ENCODE measurements at places on chromosomes 2 and 18.
A peak's percentile ranks its signal among the peaks of the same experiment; 100 is the strongest.

- DNase-seq: no peak
These were observed 94.2 kb downstream of the FTCDNL1 start for GRCh38 chr2:199756743-199757142.

- no peak for DNase-seq
These were observed 623.8 kb upstream of the NXPH2 start for GRCh38 chr2:139403948-139404347.

- DNase-seq: no peak
These were observed 162.7 kb downstream of the FSHR start for GRCh38 chr2:48991415-48992131.

DNA sequence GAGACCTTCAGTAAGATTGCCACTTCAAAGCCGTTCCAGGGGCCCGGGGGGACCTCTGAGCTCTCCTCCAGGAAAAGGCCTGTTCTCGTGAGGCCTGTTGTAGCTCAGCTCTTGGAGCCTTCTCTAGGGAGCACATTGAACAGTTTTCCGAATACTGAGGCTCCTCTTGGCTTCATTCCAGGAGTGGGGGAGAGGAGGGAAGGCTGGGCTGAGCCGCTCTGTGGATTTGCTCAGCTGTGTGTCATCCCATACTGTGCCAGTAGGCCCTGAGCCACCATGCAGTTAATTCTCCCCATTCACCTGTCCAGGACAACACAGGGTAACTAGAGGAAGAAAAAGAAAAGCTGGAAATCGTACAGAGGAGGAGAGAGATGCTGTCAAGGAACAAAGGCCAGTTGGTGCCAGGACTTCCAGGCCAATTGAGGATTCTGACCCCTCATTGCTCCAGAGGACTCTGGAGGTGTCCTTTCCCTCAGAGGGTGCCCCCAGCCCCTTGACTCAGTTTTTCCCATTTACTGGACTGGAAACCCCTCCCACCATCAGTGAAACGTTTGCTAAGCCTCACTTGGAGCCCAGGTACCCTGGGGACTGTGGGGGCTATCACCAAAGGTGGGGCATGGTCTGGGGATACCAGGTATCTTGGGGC, 41.4 kb downstream of the HS1BP3 start:
- DNase-seq: no peak

DNA sequence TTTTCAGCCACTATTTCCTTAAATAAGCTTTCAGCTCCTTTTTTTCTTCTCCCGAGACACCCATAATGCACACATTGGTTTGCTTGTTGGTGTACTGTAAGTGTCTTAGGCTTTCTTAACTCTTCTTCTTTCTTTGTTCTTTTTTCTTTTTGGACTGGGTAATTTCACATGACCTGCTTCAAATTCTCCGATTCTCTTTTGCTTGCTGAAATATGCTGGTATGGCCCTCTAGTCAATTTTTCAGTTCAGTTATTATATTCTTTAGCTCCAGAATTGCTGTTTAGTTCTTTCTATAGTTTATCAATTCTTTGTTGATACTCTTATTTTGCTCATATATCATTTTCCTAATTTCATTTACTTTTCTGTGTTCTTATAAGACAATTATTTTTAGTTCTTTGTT, 15.3 kb downstream of the FASTKD2 start:
- DNase-seq: no peak

DNA sequence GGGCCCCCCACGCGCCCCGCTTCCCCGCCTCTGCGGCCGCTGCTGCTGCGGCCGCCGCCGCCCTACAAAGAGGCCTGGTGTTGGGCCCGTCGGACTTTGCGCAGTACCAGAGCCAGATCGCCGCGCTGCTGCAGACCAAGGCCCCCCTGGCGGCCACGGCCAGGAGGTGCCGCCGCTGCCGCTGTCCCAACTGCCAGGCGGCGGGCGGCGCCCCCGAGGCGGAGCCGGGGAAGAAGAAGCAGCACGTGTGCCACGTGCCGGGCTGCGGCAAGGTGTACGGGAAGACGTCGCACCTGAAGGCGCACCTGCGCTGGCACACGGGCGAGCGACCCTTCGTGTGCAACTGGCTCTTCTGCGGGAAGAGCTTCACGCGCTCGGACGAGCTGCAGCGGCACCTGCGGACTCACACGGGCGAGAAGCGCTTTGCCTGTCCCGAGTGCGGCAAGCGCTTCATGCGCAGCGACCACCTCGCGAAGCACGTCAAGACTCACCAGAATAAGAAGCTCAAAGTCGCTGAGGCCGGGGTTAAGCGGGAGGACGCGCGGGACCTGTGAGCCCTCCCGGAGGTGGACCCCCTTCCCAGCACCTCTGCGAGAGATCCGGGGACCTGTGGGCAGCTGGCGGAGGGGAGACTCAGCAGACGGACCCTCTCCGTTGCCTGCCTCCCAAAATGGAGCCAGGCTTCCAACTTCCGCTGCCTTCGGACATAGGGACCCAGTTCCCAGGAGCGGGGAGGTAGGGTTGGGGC, 1.9 kb downstream of the SP5 start:
- DNase-seq: no peak

- DNase-seq: no peak
These were observed 263.8 kb downstream of the HNMT start for GRCh38 chr2:138228101-138228500.

GRCh38 chr2:212958757-212959295, 192.6 kb downstream of the IKZF2 start:
- DNase-seq: no peak

GRCh38 chr2:37354531-37354930, 10.1 kb downstream of the QPCT start:
- no peak for DNase-seq

- no peak for DNase-seq
These were observed 298.4 kb upstream of the ZNF521 start for GRCh38 chr18:25650201-25650941.

GRCh38 chr2:136766073-136766404, 694 bp downstream of the THSD7B start:
- no peak for DNase-seq

DNA sequence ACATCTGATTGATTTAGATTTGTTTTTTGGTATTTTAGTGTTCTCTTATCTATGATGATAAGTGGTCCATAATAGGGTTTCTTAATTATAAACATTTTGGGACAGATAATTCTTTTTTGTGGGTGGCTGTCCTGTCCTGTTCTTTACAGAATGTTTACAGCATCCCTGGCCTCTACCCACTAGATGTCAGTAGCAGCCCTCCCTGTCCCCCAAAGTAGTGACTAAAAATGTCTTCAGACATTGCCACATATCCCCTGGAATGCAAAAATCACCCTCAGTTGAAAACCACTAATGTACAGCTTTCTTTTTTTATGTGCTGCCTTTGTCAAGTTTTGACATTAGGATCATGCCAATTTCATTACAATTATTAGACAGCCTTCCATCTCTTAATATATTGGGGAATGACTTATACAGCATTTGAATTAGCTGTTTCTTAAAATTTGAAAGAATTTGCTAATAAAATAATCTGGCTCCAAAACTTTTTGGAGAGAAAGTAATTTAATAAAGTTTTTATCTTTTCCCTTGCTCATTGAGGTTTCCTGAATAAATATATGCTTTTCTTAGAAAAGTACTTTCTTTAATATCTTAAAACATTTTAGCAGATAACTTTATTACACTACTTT, 19.5 kb downstream of the WIPF1 start:
- DNase-seq: peak; percentile 76

DNA sequence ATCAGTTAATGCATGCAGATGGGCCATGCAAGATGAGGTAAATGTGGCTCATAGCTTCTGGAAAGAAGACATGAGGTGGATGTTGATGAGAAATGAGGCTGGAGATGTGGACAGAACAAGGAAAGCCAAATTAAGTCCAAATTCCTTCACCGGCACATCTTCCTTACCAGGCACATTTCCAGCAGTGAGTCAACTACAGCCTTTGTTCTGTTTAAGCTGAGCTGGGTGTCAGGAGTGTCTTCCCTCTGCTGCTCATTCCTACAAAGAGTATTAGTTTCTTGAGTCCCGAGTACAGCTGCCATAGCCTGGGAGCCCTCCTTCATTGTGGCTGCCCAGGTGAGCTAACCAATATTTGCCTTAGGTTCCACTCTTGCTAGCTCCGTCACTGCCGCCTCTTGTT, 945.0 kb downstream of the SLC4A3 start:
- DNase-seq: no peak

Measured in CD4-positive, alpha-beta T cell treated with Interleukin-12 subunit alpha and Interleukin-12 subunit beta, for 1 hour (primary cell).